HFFc6 (cell line): ENCODE measurements at places on chromosomes 6 and 20. TPM values are rescaled to one million over a fixed set of nuclear protein-coding genes. Genes with fewer than 3 reads are reported as not detected.

RBM24 gene
- 24.1 to 32.3 TPM (median 31.6 TPM) in 3 replicates for total RNA-seq

MAP1LC3A gene
- total RNA-seq = 22.4 to 34.6 TPM (median 24.7 TPM) in 3 replicates

SLC22A16 gene
- total RNA-seq = not detected in 3 replicates

SEMG1 gene
- not detected in 3 replicates for total RNA-seq

OLIG3 gene
- not detected in 2 replicates for total RNA-seq

NKX2-2 gene
- 0.63 TPM in 1 of 3 replicates, not detected in the others for total RNA-seq

- H3K4me1 ChIP-seq = no peaks in the 10 kb centered on the region
- H3K27me3 ChIP-seq = no peaks in the 10 kb centered on the region
- H3K27ac ChIP-seq = no peak overlapping the region
Measured at GRCh38 chr6:136137739-136138402, 112.2 kb downstream of the MTFR2 start.

DNA sequence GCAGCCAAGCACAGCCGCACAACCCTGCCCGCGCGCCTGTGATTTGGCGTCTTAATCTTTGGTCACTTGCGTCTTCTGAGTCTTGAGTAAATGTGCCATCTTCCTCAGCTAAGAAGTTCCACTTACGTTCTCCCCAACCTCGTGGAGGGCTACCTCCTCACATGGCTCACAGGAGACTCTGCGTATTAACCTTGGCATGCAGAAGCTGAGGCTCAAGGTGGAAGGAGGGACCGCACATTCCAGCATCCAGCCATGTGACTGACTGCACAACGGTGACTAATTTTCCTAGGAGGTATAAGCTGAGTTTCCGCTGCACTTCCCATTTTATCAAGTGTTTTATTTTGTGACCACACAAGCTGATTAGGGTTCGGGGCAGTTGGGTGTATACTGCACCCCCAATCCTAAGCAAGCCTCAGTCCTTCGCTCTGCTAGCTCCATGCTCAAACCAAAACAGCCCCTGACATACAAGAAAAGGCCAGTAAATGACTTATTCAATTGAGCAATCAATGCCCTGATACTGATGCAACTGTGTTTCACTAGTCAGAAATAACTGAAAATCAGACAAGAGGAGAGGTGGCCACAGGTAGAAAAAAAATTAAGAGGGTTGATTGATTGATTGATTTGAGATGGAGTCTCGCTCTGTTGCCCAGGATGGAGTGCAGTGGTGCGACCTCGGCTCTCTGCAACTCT is 7.0 kb downstream of the BEND3 start:
- H3K4me3 ChIP-seq = no peak overlapping the region
- DNase-seq = no peak
- H3K36me3 ChIP-seq = no peaks in the 10 kb centered on the region
- no peak overlapping the region for H3K27ac ChIP-seq
- no peaks in the 10 kb centered on the region; the same call in 1 of the 2 replicates for H3K4me1 ChIP-seq

DNA sequence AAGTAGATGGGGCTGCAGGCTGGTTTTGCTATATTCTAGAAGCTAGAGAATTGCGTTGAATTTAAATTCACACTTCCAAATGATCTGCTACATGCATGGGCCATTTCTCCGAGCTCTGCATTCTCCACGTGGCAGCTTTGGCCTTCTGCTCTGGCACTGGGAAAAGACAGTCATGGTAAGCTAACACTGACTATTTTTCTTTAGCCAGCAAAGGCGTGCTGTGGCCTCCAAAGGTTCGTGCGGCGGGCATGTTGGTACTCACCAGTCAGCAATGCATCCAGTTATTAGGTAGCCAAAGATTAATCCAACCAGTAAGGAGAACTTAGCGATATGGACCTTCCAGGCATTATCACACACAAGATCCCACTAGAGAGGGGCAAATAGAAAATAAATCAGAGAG is 41.4 kb downstream of the SLC22A23 start:
- no peak overlapping the region for H3K4me3 ChIP-seq
- no peak overlapping the region for H3K27ac ChIP-seq
- H3K36me3 ChIP-seq = no peaks in the 10 kb centered on the region
- peaks cover 38% of the 10 kb centered on the region for H3K27me3 ChIP-seq

DNA sequence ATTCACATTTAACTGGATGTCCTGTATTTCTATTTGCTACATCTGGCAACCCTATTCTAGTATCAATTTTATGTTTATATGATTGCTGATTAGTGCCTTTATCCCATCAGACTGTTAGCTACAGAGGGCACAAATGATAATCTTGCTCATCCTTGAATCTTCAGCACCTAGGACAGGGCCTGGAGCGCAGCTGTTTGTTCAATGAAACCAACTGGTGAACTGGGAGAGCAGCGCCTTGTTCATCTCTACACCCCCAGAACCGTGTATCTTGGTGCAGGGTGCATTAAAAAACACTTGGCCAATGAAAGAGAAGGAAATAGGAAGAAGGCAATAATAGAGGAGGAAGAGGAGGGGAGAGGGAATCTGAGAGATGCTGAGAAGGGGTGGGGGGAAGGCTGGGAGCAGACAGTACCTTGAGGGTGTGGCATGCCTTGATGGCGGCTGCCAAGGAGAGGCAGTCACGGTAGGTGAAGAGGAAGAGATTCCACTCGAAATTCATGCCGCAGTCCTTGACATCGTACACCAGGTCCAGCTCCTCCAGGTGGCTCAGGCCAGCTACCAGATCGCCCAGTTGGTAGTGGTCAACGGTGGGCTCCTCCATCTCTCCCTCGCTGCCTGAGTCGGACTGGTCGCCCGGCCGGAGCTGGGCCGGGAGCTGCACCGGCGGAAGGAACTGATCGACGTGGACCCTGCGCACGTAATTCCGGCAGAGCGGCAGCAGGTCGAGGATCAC is 15.5 kb downstream of the TMEM151B start:
- H3K27me3 ChIP-seq = peaks cover 51% of the 10 kb centered on the region
- H3K27ac ChIP-seq = no peak overlapping the region
- no peaks in the 10 kb centered on the region for H3K36me3 ChIP-seq

DNA sequence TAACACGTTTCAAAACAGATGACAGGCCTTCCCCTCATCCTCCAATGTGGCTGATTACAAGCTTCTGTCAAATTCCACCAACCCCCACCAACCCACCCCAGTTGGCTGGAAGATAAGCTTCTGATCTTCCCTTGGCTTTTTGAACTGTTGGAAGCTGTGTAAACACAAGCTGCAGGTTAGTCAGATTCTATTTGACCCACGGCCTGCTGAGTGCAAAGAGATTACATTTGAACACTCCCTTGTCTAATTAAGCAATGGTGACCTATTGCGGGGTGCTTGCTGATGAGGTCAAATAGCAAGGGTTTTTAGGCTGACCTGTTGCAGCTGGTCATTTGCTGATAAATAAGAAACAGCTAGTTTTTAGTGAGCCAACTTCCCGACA is 379.7 kb downstream of the BMP2 start:
- H3K27me3 ChIP-seq = no peaks in the 10 kb centered on the region
- H3K27ac ChIP-seq = no peak overlapping the region
- no peak overlapping the region for H3K4me3 ChIP-seq
- H3K4me1 ChIP-seq = no peaks in the 10 kb centered on the region
